ENCODE measurements at places on chromosomes 5 and 9.

GRCh38 chr5:177336112-177336511 lies 15.4 kb downstream of the LMAN2 start:
- no peaks in the 10 kb centered on the region for H3K36me3 ChIP-seq
- H3K27me3 ChIP-seq, result no peaks in the 10 kb centered on the region
- no peak overlapping the region for H3K27ac ChIP-seq
- H3K4me1 ChIP-seq, result no peaks in the 10 kb centered on the region

DNA sequence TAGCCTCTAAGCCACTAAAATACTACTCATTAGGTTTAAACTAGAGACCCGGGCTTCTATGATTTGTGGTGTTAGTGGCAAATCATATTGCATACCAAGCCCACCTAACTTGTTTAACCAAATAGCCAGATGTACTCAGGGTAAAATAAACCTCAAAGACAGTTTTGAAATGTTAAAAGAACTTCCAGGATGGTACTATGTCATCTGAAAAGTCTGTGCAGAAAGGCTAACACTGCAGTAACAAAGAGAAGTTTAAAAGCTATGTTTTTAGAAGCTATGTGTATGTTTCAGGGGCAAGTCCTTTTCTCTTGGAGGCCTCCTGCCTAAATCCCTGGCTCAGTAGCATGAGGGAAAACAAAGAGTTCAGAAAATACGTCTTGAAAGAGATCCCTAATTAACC lies 84.9 kb upstream of the IL7R start:
- H3K27ac ChIP-seq, result no peak overlapping the region
- H3K4me3 ChIP-seq, result no peak overlapping the region
- H3K27me3 ChIP-seq, result peaks cover 5% of the 10 kb centered on the region

- H3K27me3 ChIP-seq, result no peaks in the 10 kb centered on the region
- no peak overlapping the region for H3K27ac ChIP-seq
- no peaks in the 10 kb centered on the region for H3K36me3 ChIP-seq
- H3K4me1 ChIP-seq, result no peaks in the 10 kb centered on the region
Observed at GRCh38 chr5:98940581-98940980, 11.8 kb upstream of the CHD1 start.

GRCh38 chr9:113879911-113880310 lies 3.8 kb downstream of the ZNF618 start:
- peak overlapping the region; percentile 28 for H3K4me3 ChIP-seq
- H3K4me1 ChIP-seq, result peaks cover 27% of the 10 kb centered on the region
- H3K27ac ChIP-seq, result peak overlapping the region; percentile 46
- no peaks in the 10 kb centered on the region for H3K27me3 ChIP-seq
- H3K36me3 ChIP-seq, result no peaks in the 10 kb centered on the region

- no peak overlapping the region for H3K27ac ChIP-seq
- H3K36me3 ChIP-seq, result no peaks in the 10 kb centered on the region
- no peak for DNase-seq
- no peak overlapping the region for H3K4me3 ChIP-seq
- peaks cover 20% of the 10 kb centered on the region for H3K27me3 ChIP-seq
Observed at GRCh38 chr5:1011226-1011631, 2.6 kb downstream of the NKD2 start.

GRCh38 chr5:1933364-1934055 lies 50.8 kb upstream of the IRX4 start:
- no peak for DNase-seq
- no peak overlapping the region for H3K4me3 ChIP-seq

GRCh38 chr5:116838011-116838536 lies 263.5 kb upstream of the SEMA6A start:
- no peaks in the 10 kb centered on the region for H3K4me1 ChIP-seq
- no peaks in the 10 kb centered on the region for H3K27me3 ChIP-seq
- no peak overlapping the region for H3K27ac ChIP-seq
- H3K36me3 ChIP-seq, result no peaks in the 10 kb centered on the region

GRCh38 chr5:112346411-112347044 lies 72.5 kb downstream of the EPB41L4A start:
- DNase-seq, result no peak
- no peaks in the 10 kb centered on the region for H3K36me3 ChIP-seq
- no peaks in the 10 kb centered on the region for H3K27me3 ChIP-seq
- no peak overlapping the region for H3K27ac ChIP-seq

- DNase-seq, result peak; percentile 12
- no peaks in the 10 kb centered on the region for H3K27me3 ChIP-seq
- H3K27ac ChIP-seq, result no peak overlapping the region
- H3K4me3 ChIP-seq, result no peak overlapping the region
- no peaks in the 10 kb centered on the region for H3K36me3 ChIP-seq
Observed at GRCh38 chr5:138303372-138303771, 28.2 kb downstream of the CDC25C start.

GRCh38 chr5:6602441-6602840 lies 30.4 kb downstream of the NSUN2 start:
- no peak overlapping the region for H3K4me3 ChIP-seq
- H3K4me1 ChIP-seq, result no peaks in the 10 kb centered on the region
- peaks cover 41% of the 10 kb centered on the region for H3K36me3 ChIP-seq
- no peak for DNase-seq
- no peak overlapping the region for H3K27ac ChIP-seq
- H3K27me3 ChIP-seq, result no peaks in the 10 kb centered on the region

DNA sequence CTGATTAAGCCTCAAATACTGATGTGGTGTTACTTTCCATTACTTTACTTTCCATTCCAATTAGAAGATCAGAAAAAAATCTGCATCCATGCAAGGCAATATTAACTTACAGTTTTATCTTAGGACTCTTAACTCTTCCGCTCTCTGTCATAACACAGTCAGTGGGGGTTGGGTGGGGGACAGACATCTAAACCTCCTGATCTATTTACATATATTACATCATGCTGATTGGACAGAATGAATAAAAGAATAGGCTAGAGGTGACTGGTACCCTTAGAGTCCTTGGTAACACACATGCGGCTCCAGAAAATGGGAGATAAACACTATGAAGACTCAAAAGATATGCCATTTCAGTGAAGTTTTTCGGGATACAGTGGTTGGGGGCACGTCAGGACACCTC lies 27.6 kb downstream of the RAPGEF6 start:
- H3K36me3 ChIP-seq, result no peaks in the 10 kb centered on the region
- H3K4me1 ChIP-seq, result peaks cover 13% of the 10 kb centered on the region
- no peaks in the 10 kb centered on the region for H3K27me3 ChIP-seq
- no peak for DNase-seq
- H3K4me3 ChIP-seq, result no peak overlapping the region

DNA sequence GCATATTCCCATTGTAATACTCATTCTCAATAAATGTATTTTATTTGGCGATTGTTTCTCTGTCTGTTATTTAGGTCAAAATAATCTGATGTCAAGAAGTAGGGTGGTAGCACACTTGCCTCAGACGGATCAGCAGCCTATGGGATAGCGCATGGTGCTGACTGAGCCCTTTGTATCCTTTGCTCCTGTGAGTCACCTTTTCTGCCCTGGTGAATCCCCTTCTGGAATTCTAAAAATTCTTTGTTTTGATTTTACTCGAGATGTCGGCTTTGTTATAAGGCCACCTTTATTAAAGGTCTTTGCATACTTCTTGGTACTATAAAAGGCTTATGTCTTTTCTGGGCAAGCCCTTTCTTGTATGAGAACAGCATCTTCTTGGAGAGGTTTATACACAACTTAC lies 1187.8 kb downstream of the CDH9 start:
- DNase-seq, result no peak
- H3K4me3 ChIP-seq, result no peak overlapping the region
- no peaks in the 10 kb centered on the region for H3K27me3 ChIP-seq

DNA sequence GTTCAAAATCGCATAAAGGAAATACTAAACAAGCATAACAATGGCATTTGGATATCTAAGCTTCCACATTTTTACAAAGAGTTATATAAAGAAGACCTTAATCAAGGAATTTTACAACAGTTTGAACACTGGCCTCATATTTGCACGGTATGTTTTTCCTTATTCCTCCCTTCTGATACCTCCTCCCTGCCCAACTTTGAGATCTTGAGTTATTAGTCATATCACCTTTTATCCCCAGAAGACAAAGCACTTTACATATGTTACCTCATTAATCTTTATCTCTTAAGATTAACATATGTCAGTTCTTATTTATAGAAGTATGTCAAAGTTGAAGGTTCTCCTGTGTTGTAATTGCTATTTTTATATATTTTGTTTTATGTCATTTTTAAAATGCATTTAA lies 29.8 kb downstream of the TDRD7 start:
- no peaks in the 10 kb centered on the region for H3K36me3 ChIP-seq
- DNase-seq, result peak; percentile 25
- no peak overlapping the region for H3K27ac ChIP-seq
- H3K27me3 ChIP-seq, result no peaks in the 10 kb centered on the region
- H3K4me1 ChIP-seq, result no peaks in the 10 kb centered on the region

DNA sequence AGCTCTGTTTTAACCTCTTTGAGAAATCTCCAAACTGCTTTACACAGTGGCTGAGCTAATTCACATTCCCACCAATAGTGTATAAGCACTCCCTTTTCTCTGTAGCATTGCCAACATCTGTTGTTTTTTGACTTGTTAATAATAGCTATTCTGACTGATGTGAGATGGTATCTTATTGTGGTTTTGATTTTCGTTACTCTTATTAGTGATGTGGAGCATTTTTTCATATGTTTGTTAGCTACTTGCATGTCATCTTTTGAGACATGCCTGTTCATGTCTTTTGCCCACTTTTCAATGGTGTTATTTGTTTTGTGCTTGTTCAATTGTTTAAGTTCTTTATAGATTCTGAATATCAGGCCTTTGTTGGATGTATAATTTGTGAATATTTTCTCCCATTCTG lies 225.2 kb upstream of the TRPC7 start:
- H3K27ac ChIP-seq, result no peak overlapping the region
- no peak for DNase-seq
- no peak overlapping the region for H3K4me3 ChIP-seq
- no peaks in the 10 kb centered on the region for H3K36me3 ChIP-seq
- H3K4me1 ChIP-seq, result no peaks in the 10 kb centered on the region
- no peaks in the 10 kb centered on the region for H3K27me3 ChIP-seq

DNA sequence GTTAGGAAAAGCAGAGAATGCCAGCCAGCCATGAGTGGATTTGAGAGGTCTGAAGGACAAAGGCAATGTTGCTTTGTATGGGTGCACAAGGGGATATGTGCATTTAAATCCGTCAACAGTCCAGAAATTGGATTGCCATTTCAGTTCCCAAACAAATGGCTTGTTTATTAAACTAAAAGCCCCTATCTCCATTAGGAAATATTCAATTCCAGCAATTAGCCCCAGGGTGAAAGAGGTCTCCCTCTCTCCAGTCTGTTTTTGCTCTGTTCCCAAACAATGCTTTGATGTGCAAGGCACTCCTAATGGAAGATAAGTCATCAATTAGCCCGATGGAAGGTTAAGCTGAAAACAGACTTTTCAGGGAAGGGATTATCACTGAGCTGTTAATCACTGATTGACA lies 101.3 kb downstream of the C9orf152 start:
- peaks cover 7% of the 10 kb centered on the region for H3K4me1 ChIP-seq
- H3K27me3 ChIP-seq, result no peaks in the 10 kb centered on the region
- no peak overlapping the region for H3K4me3 ChIP-seq

GRCh38 chr5:147430628-147431027 lies 79.2 kb downstream of the DPYSL3 start:
- H3K27ac ChIP-seq, result no peak overlapping the region
- H3K27me3 ChIP-seq, result no peaks in the 10 kb centered on the region
- H3K4me1 ChIP-seq, result no peaks in the 10 kb centered on the region

DNA sequence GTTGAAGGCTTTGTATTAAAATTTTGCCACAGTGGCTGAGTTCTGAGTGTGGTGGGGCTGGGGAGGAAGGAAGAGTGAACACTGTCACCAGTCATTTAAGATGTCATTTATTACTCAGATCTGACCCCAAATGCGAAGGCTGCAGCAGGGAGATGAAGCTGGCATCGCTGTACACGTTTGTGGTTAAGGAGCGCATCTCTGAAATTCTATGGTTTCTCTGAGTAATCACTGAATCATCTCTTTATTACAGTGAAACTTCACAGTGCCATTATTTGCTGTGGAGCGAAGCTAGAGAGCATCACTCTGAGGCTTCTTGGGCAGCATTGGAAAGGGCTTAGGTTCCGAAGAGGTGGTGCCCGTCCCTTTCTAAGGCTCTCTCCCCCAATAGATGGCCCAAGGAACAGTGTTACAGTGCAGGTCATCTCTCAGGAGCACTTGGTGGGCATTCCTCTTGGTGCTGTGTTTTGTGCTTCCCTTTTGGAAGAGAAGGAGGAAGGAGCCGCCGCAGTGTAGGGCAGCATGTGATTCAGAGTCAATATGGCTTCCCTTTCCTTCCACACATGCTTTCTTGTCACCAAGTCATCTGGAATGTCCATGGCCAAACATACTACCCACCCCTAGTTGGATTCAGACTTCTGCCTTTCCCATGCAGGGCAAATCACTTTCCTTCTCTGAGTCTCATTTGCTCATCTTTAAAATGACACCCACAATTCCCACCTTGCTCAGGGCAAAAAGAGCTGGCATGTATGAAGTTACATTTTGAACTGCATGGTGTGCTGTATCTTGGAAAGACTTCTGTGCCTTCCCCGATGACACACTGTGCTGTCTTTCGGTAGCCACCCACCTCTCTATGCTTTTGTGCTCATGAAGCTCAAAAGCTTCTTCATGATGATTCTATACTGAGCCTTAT lies 9.3 kb upstream of the TEX48 start:
- H3K27me3 ChIP-seq, result no peaks in the 10 kb centered on the region
- DNase-seq, result peak; percentile 23
- no peaks in the 10 kb centered on the region for H3K36me3 ChIP-seq
- H3K27ac ChIP-seq, result no peak overlapping the region

GRCh38 chr5:148953711-148954110 lies 109.2 kb downstream of the SH3TC2 start:
- DNase-seq, result no peak
- H3K4me3 ChIP-seq, result no peak overlapping the region
- H3K4me1 ChIP-seq, result no peaks in the 10 kb centered on the region
- no peaks in the 10 kb centered on the region for H3K36me3 ChIP-seq
- no peaks in the 10 kb centered on the region for H3K27me3 ChIP-seq
- H3K27ac ChIP-seq, result no peak overlapping the region

All from endothelial cell of umbilical vein (primary cell).